ENCODE measurements at places on chromosomes 12 and 14.
A peak's percentile ranks its signal among the peaks of the same experiment; 100 is the strongest.

- DNase-seq, result no peak
Observed at GRCh38 chr12:63318313-63318712, 167.3 kb upstream of the AVPR1A start.

DNA sequence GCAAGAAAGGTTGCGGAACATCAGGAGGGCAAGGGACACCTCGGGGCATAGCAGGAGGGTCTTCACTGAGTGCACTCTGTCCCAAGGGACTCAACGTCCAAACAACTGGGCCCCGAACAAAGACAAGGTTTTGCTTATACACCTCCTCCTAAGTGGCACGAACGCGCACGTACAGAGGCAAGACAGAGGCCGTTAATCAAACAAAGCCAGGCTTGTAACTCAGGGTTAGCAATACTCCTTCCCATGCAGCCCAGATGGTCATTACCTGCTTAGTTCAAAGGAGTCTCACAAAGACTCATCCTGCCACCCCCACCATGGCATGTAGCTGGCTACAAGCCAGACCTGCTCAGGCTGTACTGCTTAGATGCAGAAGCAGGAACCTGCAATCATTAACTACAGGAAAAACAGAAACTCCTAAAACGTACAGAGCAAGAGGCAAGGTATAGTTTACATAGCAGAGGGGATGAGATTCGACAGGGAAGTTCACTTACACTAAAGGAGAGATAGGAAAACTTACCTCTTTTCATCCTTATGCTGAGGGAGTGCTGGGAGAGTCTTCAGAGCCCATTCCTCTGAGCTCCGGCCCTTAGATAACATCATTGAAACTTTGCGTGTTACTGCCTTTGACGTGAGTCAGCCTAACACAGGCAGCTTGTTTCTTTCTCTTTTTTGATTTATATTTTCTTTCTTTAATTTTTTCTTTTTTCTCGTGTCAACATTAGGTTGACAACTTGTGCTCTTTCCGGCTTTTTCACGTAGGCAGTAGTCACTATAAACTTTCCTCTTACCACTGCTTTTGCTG, 1319.1 kb downstream of the TMEM121 start:
- no peak for DNase-seq

- DNase-seq, result no peak
Observed at GRCh38 chr14:88164906-88165534, 158.0 kb downstream of the KCNK10 start.

DNA sequence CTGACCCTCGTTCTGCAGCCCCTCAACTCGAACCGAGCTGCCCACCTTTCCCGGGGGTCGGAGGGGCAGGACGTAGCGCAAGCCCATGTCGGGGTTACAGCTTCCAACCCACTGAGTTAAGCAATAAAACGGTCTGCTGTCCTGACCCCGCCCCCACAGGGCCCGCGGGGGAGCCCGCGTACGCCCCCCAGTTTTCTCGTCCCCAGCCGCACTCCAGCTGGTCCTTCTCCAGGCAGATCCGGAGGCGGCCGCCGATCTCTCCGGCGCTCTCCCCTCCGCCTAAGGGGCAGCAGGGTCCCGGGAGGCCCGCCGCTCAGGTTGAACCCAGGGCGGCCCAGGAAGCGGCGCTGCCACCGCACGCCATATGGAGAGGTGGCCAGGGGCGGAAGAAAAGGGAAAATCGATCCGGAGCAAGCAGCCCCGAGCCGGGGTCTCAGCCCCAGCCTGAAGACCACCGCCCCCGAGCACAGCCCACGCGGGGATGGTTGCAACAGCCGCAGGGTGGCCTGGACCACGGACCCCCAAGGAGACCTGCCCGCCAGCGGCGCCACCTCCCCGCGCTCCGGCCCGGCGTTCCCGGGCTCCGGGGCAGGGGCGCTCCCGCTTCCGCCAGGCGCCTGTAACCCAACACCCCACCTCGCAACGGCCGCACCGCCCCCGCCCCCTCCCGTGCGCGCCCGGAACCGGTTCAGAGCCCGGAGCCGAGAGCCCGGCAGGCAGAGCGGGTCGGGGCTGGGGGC, 760 bp downstream of the ACTN1 start:
- peak; percentile 24 for DNase-seq

DNA sequence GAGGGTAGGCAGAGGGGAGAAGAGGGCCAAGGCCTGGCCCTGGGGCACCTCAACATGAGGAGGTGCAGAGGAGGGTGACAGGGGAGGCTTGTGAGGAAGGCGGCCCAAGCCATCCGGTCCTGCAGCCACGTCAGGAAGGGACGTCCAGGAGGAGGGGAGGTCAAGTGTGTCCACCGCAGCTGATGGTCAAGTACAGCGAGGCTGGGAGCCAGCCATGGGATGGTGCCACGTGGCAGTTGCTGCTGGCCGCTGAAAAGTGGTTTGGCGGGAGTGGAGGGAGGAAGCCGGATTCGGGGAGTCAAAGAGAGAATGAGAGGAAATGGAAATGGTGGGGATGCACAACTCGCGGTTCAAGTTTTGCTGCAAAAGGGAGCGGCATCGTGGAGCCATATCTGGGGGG, 41.2 kb downstream of the PRIMA1 start:
- DNase-seq, result no peak

- DNase-seq, result no peak
Observed at GRCh38 chr12:90301561-90302133, 593.0 kb upstream of the ATP2B1 start.

Data from amniotic stem cell (primary cell).